ENCODE measurements at places on chromosomes 11 and 22.

- DNase-seq: peak; percentile 79
Measured at GRCh38 chr11:57568330-57568766, 876 bp upstream of the UBE2L6 start.

DNA sequence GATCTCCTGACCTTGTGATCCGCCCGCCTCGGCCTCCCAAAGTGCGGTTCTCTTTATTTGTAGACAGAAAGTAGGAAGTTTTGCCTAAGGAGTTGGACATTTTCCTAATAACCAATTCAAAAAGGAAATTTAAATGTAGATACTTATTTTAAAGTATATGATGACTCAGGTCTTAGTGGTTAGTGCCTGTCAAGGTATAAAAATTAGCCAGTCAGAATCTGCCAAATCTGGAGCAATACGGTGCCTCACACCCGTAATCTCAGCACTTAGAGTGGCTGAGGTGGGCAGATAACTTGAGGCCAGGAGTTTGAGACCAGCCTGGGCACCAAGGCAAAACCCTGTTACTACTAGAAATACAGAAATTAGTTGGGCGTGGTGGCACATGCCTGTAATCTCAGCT lies 86.7 kb upstream of the RASSF10 start:
- DNase-seq: no peak

DNA sequence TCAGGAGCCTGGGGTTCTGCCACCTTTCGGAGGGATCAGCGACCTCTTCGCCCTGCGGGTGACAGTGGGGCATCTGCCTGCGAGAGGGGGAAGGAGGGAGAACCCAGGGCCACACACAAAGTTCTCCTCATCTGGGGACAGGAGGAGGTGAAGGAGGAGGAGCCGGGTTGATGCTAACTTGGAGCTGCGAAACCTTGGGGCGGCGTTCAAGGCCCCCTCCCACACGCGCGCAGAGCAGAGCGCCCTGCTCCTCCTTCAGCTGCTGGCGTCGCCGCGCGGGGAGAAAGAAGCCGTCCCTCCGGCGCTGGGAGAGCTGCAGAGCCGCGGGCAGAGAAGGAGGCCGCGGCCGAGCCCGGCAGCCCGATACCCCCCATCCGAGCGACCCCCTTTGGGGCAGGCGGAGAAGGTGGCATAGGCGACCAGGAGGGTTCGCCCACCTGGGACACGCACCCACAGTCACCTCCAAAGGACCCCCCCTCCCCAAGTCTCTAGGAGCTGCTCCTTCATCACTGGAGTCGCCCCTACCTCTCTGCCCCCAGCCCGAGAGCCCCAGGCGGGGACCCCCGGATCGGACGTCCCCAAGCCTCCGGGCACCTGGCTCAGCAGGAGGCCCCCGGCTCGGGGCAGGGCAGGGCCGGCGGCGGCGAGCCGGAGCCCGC lies at the start of gene RASD2:
Gene RASD2 (plus strand): TSS at position 237 of the 659 bp plus-strand sequence. CDS start 5,979 bp downstream, outside the sequence.
- DNase-seq: no peak

DNA sequence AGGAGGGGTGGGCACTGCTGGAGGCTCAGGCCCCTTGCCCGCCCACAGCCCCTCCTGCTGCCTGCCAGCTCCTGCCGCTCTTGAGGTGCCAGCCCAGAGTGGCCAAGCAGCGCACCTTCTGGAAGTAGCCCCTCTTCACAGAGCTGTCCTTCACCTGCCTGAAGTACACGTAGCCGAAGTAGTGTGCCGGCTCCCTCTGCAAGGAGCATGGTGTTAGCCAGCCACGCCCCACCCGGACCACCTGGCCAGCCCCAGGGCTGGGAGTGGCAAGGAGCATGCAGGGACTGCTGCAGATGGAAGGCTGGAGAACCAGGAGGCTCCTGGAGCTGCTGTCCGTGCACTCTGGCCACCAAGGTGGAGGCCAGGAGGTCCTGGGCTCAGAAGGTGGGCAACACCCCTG lies 9.6 kb downstream of the DENND6B start:
- no peak for DNase-seq

DNA sequence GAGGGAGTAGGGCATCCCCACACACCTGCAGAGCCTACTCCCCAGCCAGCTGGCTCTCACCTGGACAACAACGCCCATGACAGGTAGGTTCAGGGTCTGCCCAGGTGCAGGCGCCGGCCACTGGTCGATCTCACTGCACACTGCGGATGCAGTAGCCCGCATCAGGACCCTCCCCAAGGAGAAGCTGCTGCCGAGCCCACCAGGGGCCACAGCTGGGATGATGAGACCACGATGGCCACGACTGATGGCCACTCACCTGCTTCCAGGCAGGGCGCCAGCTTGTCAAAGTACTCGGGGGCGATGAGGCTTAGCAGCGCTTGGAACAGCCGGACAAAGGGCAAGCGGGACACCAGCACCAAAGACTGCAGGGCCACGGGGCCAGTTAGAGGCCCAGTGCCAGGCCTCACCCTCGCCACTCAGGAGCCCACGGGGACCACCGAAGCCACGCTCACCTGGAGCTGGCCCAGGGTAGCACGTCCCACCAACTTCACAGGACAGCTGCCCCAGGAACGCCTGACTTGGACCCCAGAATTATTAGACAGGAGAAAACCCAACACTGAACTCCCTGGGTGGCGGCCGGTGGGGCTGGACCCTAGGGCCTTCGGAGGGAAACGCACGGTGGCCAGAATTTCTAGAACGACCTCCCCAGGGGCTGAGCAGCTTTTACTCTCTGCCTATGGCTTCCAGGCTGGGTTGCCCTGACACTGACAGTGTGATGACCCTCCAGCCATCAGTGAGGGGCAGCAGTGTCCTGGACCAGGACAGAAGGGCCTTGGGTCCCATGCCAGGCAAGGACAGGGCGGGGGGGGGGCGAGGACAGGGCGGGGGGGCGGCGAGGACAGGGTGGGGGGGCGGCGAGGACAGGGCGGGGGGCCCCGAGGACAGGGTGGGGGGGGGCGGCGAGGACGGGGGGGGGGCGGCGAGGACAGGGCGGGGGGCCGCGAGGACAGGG lies 8.9 kb upstream of the PLXNB2 start:
- no peak for DNase-seq

- DNase-seq: no peak
Measured at GRCh38 chr11:112315057-112315720, 54.5 kb upstream of the PLET1 start.

DNA sequence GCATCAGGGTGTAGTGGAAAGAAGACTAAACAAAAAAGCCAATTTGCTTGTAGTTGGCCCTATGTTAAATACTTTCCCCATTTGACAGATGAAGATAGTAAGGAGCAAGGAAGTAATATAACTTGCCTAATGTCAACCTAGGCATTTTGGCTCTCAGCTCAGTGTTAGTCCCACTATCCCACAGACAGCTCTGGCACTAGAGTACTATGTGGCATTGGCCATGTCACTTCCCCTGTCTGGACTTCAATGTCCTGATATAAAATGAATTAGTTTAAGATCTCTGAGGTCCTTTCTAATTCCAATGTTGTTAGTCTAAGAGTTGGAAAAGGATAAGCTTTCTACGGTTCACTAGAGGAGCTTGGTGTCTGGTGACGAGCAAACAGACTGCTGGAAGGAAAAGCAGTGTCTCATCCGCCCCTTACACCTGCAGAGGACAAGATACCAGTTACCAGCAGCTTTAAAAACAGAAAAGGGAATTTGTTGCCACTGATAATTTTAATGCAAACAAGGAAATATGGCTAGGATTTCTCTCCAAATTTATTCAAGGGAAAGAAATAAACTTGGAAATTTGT lies 92.5 kb downstream of the RELT start:
- DNase-seq: no peak

DNA sequence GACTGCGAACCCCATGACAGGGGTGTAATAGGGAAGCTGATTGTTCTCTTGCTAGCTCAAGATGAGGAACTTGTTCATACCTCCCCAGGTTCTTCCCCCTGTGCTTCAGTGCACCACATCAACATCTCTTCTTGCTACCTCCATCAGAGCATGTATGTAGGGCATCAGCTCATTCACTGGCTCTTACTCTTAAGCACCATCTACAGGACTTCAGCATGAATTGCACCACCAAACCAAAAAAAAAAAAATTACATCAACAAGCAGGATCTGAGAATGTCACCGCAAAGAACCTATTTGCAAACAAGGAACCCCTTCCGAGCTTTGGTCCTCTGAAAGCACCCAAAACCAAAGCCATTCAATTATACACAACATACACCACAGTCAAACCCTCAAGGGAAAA lies 2226.5 kb upstream of the RAG2 start:
- no peak for DNase-seq

GRCh38 chr22:27372969-27373670 lies 428.4 kb downstream of the MN1 start:
- DNase-seq: no peak

DNA sequence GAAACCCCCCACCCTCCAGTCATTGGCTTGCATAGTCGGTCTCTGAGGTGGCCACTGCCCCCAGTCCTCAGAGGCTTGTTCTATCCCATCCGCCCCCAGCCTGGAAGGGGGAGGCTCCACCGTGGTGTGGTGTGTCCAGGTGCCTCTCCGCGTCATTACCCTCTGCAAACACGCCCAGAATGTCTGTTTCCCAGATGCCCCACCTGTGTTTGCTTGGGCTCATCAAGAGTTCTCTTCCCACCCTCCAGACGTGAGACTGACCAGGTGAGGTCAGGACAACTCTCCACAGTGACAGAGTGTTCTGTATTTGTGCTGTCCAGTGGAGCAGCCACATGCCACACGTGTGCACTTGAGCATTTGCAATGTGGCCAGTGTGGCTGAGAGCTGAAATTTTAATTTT lies 24.9 kb downstream of the LRRC10B start:
- no peak for DNase-seq

GRCh38 chr11:83480251-83480650 lies 194.1 kb upstream of the CCDC90B start:
- DNase-seq: no peak

All from stimulated activated CD8-positive, alpha-beta memory T cell treated with anti-CD3 and anti-CD28 coated beads, Interleukin-4, amount 100 ng/mL, for 4 hours (primary cell).